ENCODE measurements at places on chromosomes 1 and 21.

GRCh38 chr1:23915466-23915865 lies 2.3 kb upstream of the CNR2 start:
- H3K27ac ChIP-seq: peak overlapping the region; percentile 71
- DNase-seq: no peak
- no peaks in the 10 kb centered on the region for H3K27me3 ChIP-seq
- peaks cover 37% of the 10 kb centered on the region for H3K4me1 ChIP-seq

GRCh38 chr1:90712153-90712856 lies 4.8 kb downstream of the BARHL2 start:
- DNase-seq: no peak
- no peak overlapping the region for H3K27ac ChIP-seq
- peaks cover 33% of the 10 kb centered on the region for H3K27me3 ChIP-seq
- H3K4me3 ChIP-seq: no peak overlapping the region
- no peaks in the 10 kb centered on the region for H3K36me3 ChIP-seq

GRCh38 chr1:89998306-89998705 lies 3.4 kb downstream of the ZNF326 start:
- no peaks in the 10 kb centered on the region for H3K4me1 ChIP-seq
- no peaks in the 10 kb centered on the region for H3K36me3 ChIP-seq
- no peaks in the 10 kb centered on the region for H3K27me3 ChIP-seq
- H3K4me3 ChIP-seq: peak overlapping the region; percentile 10
- DNase-seq: no peak

DNA sequence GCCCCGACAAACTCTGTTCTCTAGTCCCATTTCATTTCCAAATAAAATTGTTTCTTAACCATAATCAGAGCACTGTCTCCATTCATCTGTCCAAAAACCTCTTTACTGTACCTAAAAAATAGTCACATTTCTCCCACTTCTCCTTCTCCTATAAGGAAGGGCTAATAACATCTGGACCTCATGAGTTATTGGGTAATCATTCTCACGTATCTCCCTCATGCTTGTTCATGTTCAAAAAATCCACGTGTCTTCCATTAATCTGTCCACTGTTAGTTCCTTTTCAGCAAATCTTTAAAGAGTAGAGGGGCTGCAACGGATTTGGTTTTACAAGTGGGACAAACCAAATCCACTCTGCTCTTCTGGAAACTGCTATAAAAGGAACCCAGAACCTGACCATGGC lies 1418.8 kb downstream of the MRPL39 start:
- H3K4me3 ChIP-seq: no peak overlapping the region
- no peaks in the 10 kb centered on the region for H3K36me3 ChIP-seq
- H3K27me3 ChIP-seq: no peaks in the 10 kb centered on the region
- no peaks in the 10 kb centered on the region for H3K4me1 ChIP-seq
- DNase-seq: no peak

Data from GM12878 (cell line).